ENCODE measurements at places on chromosomes 2 and 18.

GRCh38 chr2:111127351-111127750 is 6.6 kb downstream of the BCL2L11 start:
- no peak for DNase-seq

GRCh38 chr18:58861861-58862301 is 2.8 kb upstream of the ZNF532 start:
- DNase-seq: no peak

GRCh38 chr18:37507239-37507638 is 58.4 kb downstream of the CELF4 start:
- no peak for DNase-seq

- no peak for DNase-seq
Observed at GRCh38 chr2:110770959-110771431, 38.6 kb downstream of the ACOXL start.

- DNase-seq: no peak
Observed at GRCh38 chr18:12053289-12053688, 40.4 kb upstream of the ANKRD62 start.

DNA sequence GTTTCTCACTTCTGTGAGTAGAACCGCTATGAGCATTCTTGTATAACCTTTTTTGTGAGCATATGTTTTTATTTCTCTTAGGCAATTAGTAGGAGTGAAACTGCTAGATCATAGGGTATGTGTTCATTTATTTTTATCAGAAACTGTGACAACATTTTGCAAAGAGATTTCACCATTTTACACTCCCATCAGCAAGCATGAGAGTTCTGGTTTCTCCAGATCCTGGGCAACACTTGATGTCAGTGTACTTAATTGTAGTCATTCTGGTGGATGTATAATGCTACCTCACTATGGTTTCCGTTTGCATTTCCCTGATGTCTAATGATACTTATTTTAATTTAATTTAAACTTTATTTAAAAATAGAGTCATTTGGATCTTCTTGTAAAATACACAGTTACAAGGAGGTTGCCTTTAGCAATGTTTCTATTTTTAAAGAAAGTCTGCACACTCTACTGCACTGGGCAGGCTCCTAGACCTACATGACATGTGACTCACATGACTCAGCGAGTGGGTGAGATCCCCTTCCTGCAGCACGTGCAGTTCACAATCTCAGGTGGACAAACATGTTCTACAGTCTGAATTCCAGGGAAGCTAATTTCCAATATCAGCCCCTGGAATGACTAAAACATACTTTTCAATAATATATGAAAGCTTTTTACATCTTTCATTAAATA is 127.0 kb upstream of the BCL2L11 start:
- DNase-seq: no peak

Measured in activated CD4-positive, CD25-positive, alpha-beta regulatory T cell (primary cell).